ENCODE measurements at places on chromosomes 7 and 10. TPM values are rescaled to one million over a fixed set of nuclear protein-coding genes. Genes with fewer than 3 reads are reported as not detected.

CLEC2L gene
- total RNA-seq, result not detected

ADCYAP1R1 gene
- total RNA-seq, result not detected

DLG5 gene
- total RNA-seq, result 46.8 TPM

CCL26 gene
- 0.38 TPM for total RNA-seq

CCAR1 gene
- 39.8 TPM for total RNA-seq

WAC gene
- 48.1 TPM for total RNA-seq

PRR15 gene
- total RNA-seq, result 11.7 TPM

SLC26A3 gene
- not detected for total RNA-seq

CWF19L1 gene
- total RNA-seq, result 24.0 TPM

ABCB1 gene
- total RNA-seq, result 20.4 TPM

OR9A2 gene
- total RNA-seq, result not detected

PLXDC2 gene
- 30.4 TPM for total RNA-seq

FAM221A gene
- 3.3 TPM for total RNA-seq

PROSER2 gene
- 86.5 TPM for total RNA-seq

NXPH1 gene
- not detected for total RNA-seq

HNRNPH3 gene
- 20.4 TPM for total RNA-seq

CROT gene
- total RNA-seq, result 2.0 TPM

CRTAC1 gene
- total RNA-seq, result 0.65 TPM

PKD1L1 gene
- total RNA-seq, result under 0.01 TPM

ZNF479 gene
- total RNA-seq, result not detected
